NCI-H446 treated with DMSO at 0.1 percent for 48 hours (cell line): ENCODE measurements at places on chromosomes 11 and 22.

DNA sequence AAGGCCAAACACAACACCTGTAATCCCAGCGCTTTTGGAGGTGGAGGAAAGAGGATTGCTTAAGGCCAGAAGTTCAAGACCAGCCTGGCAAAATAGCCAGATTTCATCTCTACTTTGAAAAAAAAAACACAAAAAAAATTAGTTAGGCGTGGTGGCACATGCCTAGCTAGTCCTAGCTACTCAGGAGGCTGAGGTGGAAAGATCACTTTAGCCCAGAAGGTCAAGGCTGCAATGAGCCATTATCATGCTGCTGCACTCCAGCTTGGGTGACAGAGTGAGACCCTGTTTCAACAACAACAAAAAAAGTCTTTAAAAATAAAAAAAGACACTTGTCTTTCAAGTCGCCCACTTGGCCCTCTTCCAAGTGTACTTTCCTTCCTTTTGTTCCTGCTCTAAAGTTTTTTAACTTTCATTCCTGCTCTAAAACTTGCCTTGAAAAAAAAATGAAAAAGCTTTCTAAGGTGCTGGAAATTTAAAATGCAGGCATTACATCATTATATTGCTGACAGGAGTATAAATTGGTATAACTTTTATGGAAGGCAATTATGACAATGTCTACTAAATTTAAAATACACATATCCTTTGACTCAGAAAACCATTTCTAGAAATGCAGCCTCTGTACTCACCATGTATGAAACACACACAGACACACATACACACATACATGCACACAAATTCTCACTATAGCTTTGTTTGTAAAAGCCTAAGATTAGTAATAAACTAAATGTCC lies 12.7 kb downstream of the LIPT2 start:
- DNase-seq = no peak

DNA sequence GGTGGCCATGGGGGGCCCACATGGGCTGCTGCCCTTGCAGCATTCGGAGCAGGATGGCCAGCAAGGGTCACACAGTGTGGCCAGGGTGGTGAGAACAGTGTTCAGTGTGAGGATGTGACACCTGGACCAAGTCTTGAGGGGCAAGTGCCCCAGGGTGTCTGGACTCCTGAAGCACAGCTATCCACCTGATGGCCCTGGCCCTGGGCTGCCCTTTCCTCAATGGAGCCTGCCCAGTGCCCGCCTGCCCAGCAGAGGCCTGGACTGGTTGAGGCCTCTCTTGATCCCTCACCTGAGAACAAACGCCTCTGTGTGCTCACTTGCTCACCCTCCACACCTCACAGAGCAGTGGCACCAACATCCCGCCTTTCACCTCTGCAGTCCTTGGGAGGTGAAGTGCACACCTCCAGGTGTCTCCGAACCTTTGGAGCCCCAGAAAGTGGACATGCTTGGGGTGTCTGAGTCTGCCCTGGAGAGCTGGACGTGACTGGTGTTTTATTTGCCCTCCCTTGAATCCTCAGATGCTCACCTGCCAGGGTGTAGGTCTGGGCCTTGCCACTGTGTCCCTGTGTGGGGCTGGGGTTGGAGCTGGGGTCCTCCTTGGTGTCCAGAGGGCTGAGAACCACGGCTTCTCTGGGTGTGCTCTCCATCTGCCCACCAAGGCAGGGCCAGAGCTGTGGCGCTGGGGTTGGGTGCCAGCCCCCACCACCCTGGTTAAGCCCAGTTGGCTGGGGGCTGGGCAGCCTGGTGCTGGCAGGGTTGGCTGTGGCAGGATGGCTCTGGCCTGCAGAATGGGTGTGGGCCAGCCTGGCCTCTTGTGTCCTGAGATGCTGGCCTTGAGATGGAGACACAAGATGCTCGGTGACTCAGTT lies 3.8 kb upstream of the MUC2 start:
- no peak for DNase-seq

GRCh38 chr22:28239941-28240340 lies 320.9 kb upstream of the PITPNB start:
- no peak for DNase-seq

- no peak for DNase-seq
Observed at GRCh38 chr22:37906364-37907008, 389 bp downstream of the MICALL1 start.

GRCh38 chr22:41709341-41709740 lies 10.0 kb downstream of the MEI1 start:
- no peak for DNase-seq

- peak; percentile 72 for DNase-seq
Observed at GRCh38 chr22:28443526-28443876, 236.1 kb downstream of the TTC28 start.

GRCh38 chr22:46072981-46073682 lies 77.2 kb upstream of the PPARA start:
- no peak for DNase-seq
